ENCODE measurements at places on chromosomes 4 and X. TPM values are rescaled to one million over a fixed set of nuclear protein-coding genes. Genes with fewer than 3 reads are reported as not detected.

The FHDC1 gene
- total RNA-seq: 8.9 TPM

The ETDB gene
- not detected for total RNA-seq

The SGCB gene
- 105 TPM for total RNA-seq

The HPGDS gene
- not detected for total RNA-seq

The TRPC5OS gene
- not detected for total RNA-seq

The CSN1S1 gene
- not detected for total RNA-seq

The DNAAF6 gene
- total RNA-seq: not detected

DNA sequence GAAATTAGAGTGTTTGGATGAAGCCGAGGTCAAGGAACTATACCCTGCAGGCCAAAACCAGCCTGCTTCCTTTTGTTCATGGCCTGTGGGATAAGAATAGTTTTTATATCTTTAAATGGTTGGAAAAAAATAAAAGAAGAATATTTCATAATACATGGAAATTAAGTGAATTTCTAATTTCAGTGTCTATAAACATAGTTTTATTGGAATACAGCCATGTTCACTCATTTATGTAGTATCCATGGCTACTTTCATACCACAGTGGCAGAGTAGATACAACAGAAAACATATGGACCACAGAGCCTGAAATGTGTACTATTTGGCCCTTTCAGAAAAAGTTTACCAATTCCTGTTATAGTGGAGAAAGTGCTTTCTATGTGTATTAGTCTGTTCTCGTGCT, 13.6 kb downstream of the LIMCH1 start:
- DNase-seq: no peak
- no peaks in the 10 kb centered on the region for H3K4me1 ChIP-seq
- no peak overlapping the region for H3K27ac ChIP-seq
- H3K27me3 ChIP-seq: peaks cover 12% of the 10 kb centered on the region
- H3K36me3 ChIP-seq: no peaks in the 10 kb centered on the region

DNA sequence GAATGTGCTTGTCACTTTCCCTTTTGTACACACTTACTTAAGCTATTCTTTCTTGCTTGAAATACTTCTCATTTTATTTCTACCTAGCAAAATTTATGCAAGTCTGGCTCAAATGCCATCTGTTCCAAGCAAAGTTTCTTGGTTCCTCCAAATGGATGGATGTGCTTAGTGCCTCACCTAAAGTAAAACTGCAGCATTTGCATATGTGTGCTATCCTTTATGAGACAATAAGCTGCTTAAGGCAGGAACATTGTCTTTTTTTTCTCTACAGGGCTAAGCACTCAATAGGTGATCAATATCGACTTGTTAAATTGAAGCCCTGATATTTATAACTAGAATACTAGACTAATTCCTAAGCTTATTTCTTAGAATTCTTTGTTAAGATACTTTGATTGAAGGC, 136.8 kb downstream of the CYLC1 start:
- no peaks in the 10 kb centered on the region for H3K36me3 ChIP-seq
- H3K27ac ChIP-seq: no peak overlapping the region
- no peak overlapping the region for H3K4me3 ChIP-seq
- H3K4me1 ChIP-seq: no peaks in the 10 kb centered on the region

DNA sequence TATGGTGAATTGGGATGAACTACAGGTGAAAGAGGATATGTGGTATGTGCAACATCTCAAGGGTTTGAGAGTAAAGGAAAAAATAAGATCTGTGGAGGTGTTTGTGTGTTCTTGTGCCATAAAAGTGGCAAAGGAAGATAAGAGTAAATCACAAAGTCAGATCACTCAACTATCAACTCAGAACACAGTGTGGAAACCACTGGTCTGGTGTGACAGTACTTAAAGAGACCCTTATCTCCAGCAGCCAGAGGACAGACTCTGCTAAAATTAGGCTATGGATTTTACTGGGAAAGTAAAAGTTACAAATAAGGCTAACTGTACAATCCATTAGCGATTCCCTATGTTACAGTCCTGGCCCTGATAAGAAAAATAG, 54.0 kb upstream of the PRDM8 start:
- no peak overlapping the region for H3K27ac ChIP-seq
- H3K36me3 ChIP-seq: no peaks in the 10 kb centered on the region
- DNase-seq: no peak
- no peaks in the 10 kb centered on the region for H3K4me1 ChIP-seq
- H3K4me3 ChIP-seq: no peak overlapping the region

DNA sequence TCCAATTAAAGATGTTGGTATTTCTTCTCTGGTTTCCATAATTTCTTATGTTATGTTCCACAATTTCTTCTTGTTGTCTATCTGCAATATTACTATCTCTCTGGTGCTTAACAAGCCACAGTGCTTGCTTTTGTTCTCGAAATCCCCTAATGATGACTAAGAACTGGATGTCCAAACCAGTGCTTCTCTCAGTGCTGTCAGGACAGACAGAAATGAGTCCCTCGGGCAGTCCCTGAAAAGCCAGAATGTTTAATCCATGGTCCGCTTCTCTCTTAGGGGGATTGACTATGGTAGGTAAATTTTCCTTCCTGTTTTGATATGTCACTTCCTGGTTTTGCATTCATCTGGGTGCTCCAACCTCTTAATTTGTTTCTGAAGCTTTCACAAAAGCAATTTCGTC, 321.6 kb upstream of the PCDH10 start:
- H3K27me3 ChIP-seq: no peaks in the 10 kb centered on the region
- no peak for DNase-seq
- H3K36me3 ChIP-seq: no peaks in the 10 kb centered on the region
- H3K4me1 ChIP-seq: peaks cover 7% of the 10 kb centered on the region
- no peak overlapping the region for H3K4me3 ChIP-seq

DNA sequence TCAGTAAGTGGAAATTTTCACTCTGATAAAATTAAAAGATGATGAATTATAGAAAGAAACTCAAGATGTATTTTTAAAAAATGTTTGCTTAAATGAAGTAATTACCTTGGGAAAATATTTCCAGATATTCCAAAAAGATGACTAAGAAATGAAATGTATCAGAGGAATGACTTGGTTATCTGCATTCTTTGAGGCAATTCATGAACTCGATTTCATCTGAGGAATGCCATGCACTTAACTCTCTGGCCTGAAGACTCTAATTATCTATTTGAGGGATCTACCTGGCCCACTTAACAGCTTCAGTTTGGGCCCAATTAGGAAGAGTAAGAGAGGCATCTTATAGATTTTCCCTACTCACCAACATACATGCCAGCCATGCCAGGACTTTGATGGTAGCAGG, 182.3 kb downstream of the INPP4B start:
- DNase-seq: no peak
- H3K36me3 ChIP-seq: peaks cover 7% of the 10 kb centered on the region
- no peak overlapping the region for H3K27ac ChIP-seq
- H3K4me3 ChIP-seq: no peak overlapping the region
- no peaks in the 10 kb centered on the region for H3K27me3 ChIP-seq

DNA sequence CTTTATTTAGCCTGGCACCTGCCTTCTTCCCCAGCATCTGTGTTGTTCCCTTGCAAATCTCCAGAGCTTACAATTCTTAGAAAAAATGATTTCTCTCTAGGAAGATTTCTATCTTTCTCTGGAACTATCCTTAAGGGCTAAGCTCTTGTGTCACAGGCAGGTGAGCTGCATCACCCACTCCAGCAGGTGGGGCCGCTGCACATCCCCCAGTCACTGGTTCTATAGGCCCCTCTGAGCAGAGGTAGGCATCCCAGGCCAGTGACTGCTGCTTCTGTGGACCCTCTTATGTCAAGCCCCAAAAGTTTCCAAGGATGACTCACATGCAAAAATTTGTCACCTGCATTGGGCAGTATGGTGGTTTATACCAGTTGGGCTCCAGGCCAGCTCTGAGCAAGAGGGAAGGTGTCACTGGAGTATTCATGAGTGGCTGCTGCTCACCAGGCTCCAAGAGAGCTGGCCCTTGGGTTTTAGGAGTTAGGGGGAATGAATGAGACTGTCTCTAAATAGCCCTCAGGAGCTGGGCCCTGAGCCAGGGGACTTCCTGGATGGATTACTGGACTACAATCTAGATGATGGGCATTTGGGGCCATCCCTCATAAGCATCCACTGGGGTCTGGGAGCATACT, 208.1 kb upstream of the EOLA2 start:
- no peak overlapping the region for H3K4me3 ChIP-seq
- no peak overlapping the region for H3K27ac ChIP-seq
- peaks cover 5% of the 10 kb centered on the region for H3K4me1 ChIP-seq
- no peaks in the 10 kb centered on the region for H3K27me3 ChIP-seq
- no peak for DNase-seq

DNA sequence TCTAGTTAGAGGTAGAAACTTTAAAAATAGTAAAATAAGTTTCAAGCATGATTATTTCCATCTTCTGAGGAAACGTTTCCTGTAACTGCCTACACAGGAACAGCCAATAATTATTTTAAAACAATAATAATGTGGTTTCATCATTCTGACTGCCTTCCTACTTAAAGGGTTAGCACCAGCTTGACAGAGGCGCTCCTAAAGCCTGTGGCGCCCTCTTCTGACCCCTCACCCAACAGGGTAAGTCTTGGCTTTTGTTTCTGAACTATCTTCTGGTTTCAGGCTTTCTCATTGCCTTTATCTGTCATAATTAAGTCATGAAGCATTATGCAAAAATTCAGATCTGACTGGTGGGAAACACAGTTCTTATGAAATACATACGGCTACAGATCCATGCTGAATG, 96.7 kb downstream of the ITM2A start:
- no peaks in the 10 kb centered on the region for H3K4me1 ChIP-seq
- no peaks in the 10 kb centered on the region for H3K36me3 ChIP-seq
- H3K27me3 ChIP-seq: no peaks in the 10 kb centered on the region
- no peak overlapping the region for H3K27ac ChIP-seq
- H3K4me3 ChIP-seq: no peak overlapping the region

DNA sequence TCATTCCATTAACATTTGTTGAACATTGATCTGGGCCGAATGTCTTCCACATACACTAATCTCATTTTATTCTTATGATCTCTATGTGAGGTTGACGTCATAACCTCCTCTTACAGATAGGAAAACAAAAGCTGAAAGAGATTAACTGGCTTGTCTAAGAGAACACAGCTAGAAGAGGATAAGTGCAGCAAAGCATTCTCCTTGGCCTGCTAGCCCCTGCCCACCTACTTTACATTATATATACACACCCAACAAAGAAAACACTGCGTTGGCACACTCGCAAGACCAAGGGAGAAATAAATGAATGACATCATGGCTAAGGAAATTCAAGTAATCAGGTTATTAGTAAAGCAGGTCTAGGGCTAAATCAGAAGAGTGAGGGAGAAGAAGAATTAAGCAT, 138.4 kb downstream of the PARM1 start:
- no peaks in the 10 kb centered on the region for H3K36me3 ChIP-seq
- H3K27me3 ChIP-seq: peaks cover 12% of the 10 kb centered on the region
- H3K27ac ChIP-seq: no peak overlapping the region
- no peaks in the 10 kb centered on the region for H3K4me1 ChIP-seq
- DNase-seq: no peak
- H3K4me3 ChIP-seq: no peak overlapping the region

DNA sequence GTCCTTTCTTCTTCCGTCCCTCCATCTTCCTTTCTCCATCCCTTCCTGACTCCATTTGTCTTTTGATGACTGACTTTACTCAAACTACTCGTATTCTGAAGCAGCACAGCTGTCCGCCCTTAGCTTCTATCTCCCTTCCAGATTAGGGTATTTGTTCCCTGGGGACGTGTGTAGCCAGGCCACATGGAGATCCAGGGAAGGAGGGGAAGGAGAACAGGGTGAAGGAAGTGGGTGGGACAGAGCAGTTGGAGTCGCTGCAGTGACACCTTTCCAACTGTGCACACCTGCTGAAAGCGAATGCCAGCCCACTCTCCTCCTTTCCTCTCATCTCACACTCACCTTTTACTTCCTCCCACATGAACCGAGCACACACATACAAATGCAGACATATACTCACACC, 323.8 kb downstream of the DCTD start:
- DNase-seq: no peak
- peaks cover 22% of the 10 kb centered on the region for H3K4me1 ChIP-seq
- no peaks in the 10 kb centered on the region for H3K36me3 ChIP-seq

DNA sequence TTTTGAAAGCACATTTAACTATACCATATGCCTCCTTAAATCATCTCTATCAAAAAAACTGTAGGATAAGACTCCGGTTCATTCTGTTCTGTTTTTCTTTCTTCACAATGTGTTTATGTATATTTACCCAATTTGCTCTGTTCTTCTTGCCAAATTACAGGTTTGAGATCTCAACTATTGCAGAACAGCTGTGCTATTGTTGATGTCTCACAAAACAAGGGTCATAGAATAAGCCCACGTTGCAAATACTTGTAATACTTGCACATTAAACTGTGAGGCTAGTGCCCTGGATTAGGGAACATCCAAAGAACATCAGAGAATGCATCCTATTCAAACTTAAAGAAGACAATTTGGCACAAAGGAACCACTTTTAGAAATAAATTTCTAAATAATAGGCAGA, 45.4 kb downstream of the ANTXR2 start:
- H3K27me3 ChIP-seq: no peaks in the 10 kb centered on the region
- no peaks in the 10 kb centered on the region for H3K4me1 ChIP-seq

DNA sequence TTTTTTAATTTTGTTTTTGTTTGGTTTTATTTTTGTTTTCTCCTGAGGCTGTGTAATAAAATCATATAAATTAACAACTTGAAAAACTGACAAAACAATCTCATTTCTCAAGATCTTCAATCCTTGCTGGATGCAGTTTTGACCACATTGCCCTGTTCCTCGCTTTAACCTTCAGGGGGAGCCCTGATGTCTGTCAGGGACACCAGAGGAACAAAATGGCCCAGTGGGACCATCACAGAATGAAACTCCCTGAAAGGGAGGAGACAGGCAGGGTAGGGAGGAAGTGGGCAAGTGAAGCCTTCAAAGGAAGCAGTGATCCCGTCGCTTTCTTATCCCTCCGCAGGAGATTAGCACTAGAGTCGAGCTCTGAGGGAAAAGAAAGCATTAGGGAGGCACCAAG, 274.9 kb upstream of the LDB2 start:
- H3K4me3 ChIP-seq: no peak overlapping the region
- H3K27ac ChIP-seq: no peak overlapping the region
- H3K27me3 ChIP-seq: no peaks in the 10 kb centered on the region
- no peaks in the 10 kb centered on the region for H3K36me3 ChIP-seq

- peaks cover under 1% of the 10 kb centered on the region for H3K4me1 ChIP-seq
- H3K36me3 ChIP-seq: no peaks in the 10 kb centered on the region
- no peak for DNase-seq
- no peak overlapping the region for H3K27ac ChIP-seq
- no peak overlapping the region for H3K4me3 ChIP-seq
These were observed 42.2 kb downstream of the SH2D1A start for GRCh38 chrX:124388562-124388961.

DNA sequence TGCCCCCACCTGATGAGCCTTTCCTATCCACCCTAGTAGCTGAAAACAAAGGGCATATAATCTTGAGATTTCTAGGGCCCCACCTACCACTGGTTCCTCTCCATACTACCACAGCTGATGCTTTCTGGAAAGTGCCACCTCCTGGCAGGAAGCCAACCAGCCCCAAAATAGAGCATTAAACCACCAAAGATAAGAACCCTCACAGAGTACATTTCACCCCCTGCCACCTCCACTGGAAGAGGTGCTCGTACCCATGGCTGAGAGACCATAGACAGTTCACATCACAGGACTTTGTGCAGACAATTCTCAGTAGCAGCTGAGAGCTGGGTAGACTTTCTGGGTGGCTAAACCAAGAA, 94.1 kb downstream of the IRS4 start:
- DNase-seq: no peak
- peaks cover 47% of the 10 kb centered on the region for H3K36me3 ChIP-seq
- no peak overlapping the region for H3K27ac ChIP-seq
- H3K4me1 ChIP-seq: no peaks in the 10 kb centered on the region
- no peak overlapping the region for H3K4me3 ChIP-seq

Measured in chondrocyte (in vitro differentiated cells).